Hematopoietic multipotent progenitor cell treated with erythropoietin and hydrocortisone succinate and interleukin-3 and kit ligand, for 4 days (in vitro differentiated cells): ENCODE measurements at places on chromosomes 4 and X.

DNA sequence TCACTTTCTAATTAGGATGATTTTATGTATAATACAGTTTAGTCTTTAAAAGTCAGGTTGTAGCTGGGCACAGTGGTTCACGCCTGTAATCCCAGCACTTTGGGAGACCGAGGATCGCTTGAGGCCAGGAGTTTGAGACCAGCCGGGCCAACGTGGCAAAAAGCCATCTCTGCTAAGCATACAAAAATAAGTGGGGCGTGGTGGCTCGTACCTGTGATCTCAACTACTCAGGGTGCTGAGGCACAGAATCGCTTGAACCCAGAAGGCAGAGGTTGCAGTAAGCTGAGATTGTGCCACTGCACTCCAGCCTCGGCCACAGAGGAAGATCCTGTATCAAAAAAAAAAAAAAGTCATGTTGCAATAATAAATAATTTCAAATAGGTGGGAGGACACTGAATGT is 364.2 kb downstream of the BMPR1B start:
- DNase-seq, result no peak

- DNase-seq, result no peak
Measured at GRCh38 chr4:39732728-39733127, 34.8 kb downstream of the UBE2K start.

DNA sequence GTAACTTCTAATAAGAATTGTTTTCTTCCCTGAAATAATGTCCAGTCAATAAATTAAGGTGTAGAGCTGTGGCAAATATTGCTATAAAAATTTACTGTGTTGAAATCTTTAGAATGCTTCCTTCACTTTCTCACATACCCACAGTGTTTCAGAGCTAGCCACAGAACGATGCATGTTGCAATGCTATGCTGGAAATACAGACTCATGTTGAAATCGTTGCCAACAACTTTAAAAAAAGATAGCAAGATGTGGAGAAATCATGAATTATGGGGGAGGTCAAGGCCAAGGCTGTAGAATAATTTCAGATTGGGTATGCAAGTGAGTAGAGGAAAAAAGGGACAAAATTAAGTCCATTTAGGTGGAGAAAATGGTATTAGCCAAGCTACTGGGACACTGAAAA is 204.8 kb downstream of the VEGFC start:
- DNase-seq, result peak; percentile 6

- no peak for DNase-seq
Measured at GRCh38 chr4:83436680-83437079, 18.9 kb downstream of the HELQ start.

DNA sequence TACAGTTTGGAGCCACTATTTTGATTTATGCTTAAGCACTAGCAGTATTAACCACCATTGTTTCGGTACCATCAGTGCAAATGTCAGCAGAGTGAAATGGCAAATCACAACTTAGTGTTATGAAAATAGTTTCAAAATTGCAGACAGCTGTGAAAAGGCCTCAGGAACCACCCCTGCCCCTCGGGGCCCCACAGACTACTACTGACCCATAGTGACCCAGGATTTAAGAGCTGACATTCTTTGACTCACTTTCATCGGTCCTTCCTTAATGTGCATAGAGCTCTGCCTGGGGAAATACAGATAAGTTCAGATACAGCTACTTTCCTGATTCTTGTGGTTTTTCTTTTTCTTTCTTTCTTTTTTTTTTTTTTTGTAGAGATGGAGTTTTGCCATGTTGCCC is 3.3 kb upstream of the BBS7 start:
- peak; percentile 37 for DNase-seq
